ENCODE measurements at places on chromosomes 3 and 15. TPM values are rescaled to one million over a fixed set of nuclear protein-coding genes. Genes with fewer than 3 reads are reported as not detected.

- no peak for DNase-seq
Measured at GRCh38 chr3:106125321-106125720, 256.5 kb upstream of the CBLB start.

The NPAP1 gene
- total RNA-seq, result not detected

The RTP4 gene
- total RNA-seq, result 5.3 TPM

The LINGO1 gene
- total RNA-seq, result 1.1 TPM
